ENCODE measurements at places on chromosomes 13 and 19.

GRCh38 chr13:80787604-80788003, 446.7 kb upstream of the SPRY2 start:
- no peak overlapping the region for H3K4me3 ChIP-seq
- no peak overlapping the region for H3K27ac ChIP-seq
- H3K4me1 ChIP-seq, result no peaks in the 10 kb centered on the region

DNA sequence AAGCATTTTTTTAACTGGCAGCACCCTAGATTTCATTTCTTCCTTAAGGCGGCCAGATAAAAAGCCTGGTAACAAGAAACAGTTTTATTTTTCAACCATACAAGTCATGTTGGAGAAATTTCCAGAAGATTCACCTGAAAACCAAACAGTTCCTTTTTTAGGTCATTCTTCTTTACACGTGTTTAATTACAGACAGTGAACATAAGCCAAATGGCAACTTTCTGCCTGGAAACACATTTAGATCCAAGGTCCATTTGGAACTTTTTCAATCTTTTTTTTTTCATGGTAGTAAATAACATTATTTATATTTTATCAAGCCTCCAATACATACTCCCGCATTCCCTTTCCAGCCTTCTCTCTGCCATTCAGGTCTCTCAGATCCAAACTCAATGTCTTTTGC, 886.1 kb upstream of the MIR17HG start:
- H3K27me3 ChIP-seq, result no peaks in the 10 kb centered on the region
- H3K4me1 ChIP-seq, result no peaks in the 10 kb centered on the region
- no peaks in the 10 kb centered on the region for H3K36me3 ChIP-seq
- no peak for DNase-seq
- no peak overlapping the region for H3K27ac ChIP-seq

DNA sequence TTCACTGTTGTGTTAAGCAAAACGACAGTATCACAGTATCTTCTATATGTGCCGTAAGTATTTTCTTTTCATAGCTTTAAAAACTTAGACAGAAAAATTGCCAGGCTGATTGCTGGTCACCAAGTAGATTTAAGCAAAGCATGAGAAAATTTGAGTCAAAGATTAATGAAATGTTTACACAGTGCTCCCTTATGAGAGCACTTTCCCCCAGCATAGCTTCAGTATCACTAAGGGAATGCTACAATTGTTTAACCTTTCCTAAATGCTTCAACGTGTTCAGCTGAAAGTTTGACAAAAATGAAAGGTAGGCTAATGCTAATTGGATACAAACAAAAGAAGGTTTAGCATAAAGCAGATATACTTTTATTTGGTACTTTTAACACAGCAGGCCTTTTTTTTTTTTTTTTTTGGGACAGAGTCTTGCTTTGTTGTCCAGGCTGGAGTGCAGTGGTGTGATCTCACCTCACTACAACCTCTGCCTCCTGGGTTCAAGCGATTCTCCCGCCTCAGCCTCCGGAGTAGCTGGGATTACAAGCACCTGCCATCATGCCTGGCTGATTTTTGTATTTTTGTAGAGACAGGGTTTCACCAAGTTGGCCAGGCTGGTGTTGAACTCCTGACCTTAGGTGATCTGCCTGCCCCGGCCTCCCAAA, 23.4 kb downstream of the PCCA start:
- H3K4me3 ChIP-seq, result no peak overlapping the region
- no peaks in the 10 kb centered on the region for H3K36me3 ChIP-seq
- H3K27ac ChIP-seq, result no peak overlapping the region
- DNase-seq, result no peak
- H3K4me1 ChIP-seq, result no peaks in the 10 kb centered on the region
- no peaks in the 10 kb centered on the region for H3K27me3 ChIP-seq

DNA sequence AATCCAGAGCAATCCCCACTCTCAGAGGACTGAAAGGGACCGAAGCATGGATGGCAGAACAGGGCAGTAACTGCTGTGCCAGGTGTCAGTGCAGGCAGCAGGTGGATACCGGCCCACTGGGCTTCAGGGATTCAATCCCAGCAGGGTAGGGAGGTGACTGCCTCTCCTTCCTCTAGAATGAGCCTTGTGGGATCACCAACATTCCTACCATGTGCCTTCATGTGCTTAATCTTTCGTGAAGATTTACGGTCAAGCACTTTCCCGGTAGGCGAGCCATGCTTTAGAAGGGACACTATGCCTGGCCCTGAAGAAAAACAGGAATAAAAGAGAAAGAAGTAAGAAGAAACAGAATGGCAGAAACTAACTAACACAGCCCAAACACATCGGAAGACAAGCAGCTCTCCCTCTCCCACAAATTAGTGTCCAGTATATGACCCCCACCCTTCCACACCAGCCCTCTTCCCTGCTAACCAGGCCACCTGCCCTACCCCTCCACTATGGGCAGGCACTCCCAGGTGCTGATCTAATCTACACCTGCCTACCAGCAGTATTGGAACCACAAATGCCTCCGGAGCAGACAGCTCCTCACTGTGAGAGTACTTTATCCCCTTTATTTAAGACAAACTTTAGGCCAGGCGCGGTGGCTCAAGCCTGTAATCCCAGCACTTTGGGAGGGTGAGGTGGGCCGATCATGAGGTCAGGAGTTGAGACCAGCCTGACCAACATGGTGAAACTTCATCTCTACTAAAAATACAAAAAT, 162.5 kb downstream of the NUFIP1 start:
- H3K4me3 ChIP-seq, result no peak overlapping the region
- H3K27ac ChIP-seq, result no peak overlapping the region
- no peaks in the 10 kb centered on the region for H3K4me1 ChIP-seq

GRCh38 chr13:78603240-78603957, at the start of gene POU4F1:
Gene POU4F1, minus strand, starts transcription at chr13:78603552. Its CDS starts 226 bp downstream, at chr13:78603326.
- peaks cover 11% of the 10 kb centered on the region for H3K4me1 ChIP-seq
- peaks cover 91% of the 10 kb centered on the region for H3K27me3 ChIP-seq
- no peaks in the 10 kb centered on the region for H3K36me3 ChIP-seq
- DNase-seq, result peak; percentile 62

DNA sequence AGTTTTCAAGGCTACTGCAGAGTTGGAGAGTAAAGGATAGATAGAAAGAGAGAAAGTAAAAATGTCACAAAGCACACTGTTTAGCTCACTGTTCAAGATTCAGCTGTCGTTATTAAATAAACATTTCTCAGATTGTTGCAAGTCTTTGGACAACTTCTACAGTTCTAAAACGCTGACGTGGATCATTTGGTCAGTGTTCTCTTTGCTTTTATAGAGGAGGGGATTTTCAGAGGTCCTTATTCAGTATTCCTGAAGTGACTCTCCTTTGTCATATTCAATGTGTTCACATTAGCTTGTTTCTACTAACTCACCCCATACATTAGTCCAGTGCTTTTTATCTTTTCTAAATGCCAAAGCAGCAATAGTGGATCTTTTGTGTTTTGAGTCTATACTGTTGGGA, 154.7 kb upstream of the ARGLU1 start:
- no peaks in the 10 kb centered on the region for H3K27me3 ChIP-seq
- no peak for DNase-seq
- H3K27ac ChIP-seq, result no peak overlapping the region
- H3K36me3 ChIP-seq, result no peaks in the 10 kb centered on the region
- no peaks in the 10 kb centered on the region for H3K4me1 ChIP-seq
- H3K4me3 ChIP-seq, result no peak overlapping the region

DNA sequence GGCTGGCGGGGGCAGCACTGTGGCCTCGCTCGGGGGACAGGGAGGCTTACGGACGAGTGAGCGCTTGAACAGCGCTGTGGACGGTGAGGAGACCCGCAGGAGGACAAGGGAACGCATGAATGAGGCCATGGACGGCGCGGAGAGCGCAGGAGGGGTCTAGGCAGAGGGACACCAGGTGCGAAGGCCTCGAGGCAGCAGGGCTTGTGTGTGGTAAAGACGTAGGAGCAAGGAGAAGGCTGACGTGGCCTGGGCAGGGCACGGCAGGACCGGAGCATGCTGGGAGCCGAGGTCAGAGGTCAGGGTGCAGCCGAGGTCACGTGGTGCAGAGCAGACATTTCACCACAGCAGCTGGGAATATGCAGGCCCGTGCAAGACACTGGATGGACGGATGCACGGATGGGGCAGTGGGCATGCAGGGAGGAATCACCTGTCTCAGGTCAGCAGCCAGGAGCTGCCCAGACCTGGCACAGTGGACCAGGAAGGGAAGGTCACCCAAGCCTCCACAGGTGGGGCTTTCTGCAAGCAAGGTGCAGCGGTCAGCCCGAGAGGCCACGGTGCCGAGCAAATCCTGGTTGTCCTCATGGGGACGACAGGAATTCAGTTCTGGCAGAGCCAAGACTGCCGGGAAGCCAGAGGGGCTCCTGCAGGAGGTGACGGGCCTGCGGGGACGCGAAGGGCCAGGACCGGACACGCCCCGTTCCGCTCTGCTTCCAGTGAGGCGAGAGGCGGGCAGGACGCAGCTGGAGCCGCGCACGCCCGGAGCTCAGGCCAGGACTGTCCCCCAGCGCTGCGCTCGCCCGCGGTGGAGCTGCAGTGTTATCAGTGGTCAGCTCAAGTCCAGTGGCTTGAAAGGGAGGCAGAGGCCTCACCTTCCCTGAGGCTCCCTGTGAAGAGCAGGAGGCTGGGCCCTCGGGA, 72.2 kb downstream of the RASA3 start:
- DNase-seq, result no peak
- no peak overlapping the region for H3K4me3 ChIP-seq
- H3K27me3 ChIP-seq, result no peaks in the 10 kb centered on the region

- no peak for DNase-seq
- no peak overlapping the region for H3K27ac ChIP-seq
- no peaks in the 10 kb centered on the region for H3K4me1 ChIP-seq
- H3K36me3 ChIP-seq, result no peaks in the 10 kb centered on the region
Measured at GRCh38 chr13:105050686-105051085, 1484.8 kb downstream of the EFNB2 start.

GRCh38 chr13:112725346-112726015, 35.6 kb downstream of the ATP11A start:
- no peaks in the 10 kb centered on the region for H3K27me3 ChIP-seq
- H3K27ac ChIP-seq, result no peak overlapping the region
- H3K4me1 ChIP-seq, result no peaks in the 10 kb centered on the region
- H3K4me3 ChIP-seq, result no peak overlapping the region

DNA sequence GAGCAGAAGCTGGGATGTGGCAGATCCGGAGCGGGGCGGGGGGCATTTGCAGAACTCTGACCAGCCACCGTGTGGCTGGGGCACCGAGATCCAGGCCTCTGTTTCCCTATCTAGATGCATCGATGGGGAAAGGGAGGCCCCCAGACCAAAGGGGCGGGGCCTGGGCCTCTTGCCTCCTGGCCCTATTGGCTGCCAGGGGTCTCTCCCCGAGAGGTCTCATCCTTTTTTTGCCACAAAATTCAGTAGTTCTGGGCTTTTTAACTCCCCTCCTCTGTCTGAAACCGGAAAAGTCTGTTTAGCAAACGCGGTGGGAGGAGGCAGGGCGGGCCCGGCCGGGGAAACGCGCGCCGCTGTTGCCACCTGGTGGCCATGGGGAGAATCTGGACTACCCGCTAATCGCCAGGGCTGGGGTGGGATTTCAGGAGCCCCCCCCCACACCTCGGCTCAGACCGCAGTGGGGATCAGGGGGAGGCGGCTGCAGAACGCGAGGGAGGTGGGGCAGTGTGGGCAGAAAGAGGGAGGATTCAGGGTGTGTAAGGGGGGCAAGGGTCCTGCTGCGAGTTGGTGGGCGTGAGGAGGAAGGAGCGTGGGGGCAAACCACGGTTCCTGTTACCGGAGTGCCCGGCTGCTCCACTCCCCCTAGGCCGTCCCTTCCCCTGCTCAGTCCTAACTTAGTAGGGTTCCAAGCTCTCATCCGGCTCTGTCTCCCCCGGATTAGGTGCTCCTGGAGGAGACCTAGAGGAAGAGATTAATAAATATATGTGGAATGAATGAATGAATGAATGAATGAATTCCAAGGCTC, 28.3 kb downstream of the IL12RB1 start:
- no peaks in the 10 kb centered on the region for H3K36me3 ChIP-seq
- H3K27ac ChIP-seq, result peak overlapping the region; percentile 65
- peak overlapping the region; percentile 8 for H3K4me3 ChIP-seq
- no peaks in the 10 kb centered on the region for H3K4me1 ChIP-seq

GRCh38 chr13:103066079-103066780, at the start of gene SLC10A2:
Gene SLC10A2, minus strand, starts transcription at chr13:103066417. Its CDS starts 168 bp downstream, at chr13:103066249.
- H3K27ac ChIP-seq, result no peak within 1 kb of the TSS
- no peak for DNase-seq
- H3K4me1 ChIP-seq, result no peaks in the 10 kb centered on the region
- no peaks in the 10 kb centered on the region for H3K27me3 ChIP-seq

DNA sequence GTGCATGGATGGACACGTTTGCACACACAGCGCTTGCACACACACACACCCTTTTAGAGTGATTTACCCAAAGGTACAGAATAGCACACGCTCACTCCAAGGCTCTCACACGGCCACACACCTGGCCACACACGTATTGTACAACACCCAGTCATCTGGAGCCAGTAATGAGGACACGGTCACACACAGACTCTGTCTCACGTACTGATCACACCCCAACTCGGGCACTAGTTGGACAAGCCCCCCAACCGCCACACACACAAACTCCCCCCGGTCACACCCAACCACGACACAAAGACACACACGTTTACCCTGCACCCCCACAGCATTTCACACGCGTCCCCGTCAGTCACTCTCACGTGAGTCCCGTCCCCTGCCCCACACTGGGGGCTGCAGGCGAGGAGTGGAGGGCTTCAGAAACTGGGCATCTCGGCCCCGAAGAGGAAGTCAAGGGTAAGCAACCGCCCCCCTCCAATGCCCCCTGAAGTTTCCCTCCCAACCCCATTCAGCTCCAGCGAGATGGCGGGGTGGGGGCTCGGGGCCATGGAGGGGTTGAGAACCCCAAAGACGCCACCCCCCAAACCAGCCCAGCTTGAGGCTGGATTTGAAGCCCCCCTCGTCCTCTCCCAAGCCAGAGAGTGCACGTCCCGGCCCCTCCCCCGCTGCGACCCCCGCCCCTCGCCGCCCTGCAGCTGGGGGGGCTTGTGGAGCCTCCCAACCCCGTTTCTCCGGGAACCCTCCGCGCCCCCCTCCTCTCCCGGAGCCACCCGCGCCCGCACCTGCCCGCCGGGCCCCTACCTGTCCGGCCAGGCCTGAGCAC, 599 bp downstream of the OLFM2 start:
- peaks cover 22% of the 10 kb centered on the region for H3K27me3 ChIP-seq
- no peak overlapping the region for H3K27ac ChIP-seq
- no peak overlapping the region for H3K4me3 ChIP-seq
- H3K36me3 ChIP-seq, result no peaks in the 10 kb centered on the region

- H3K4me1 ChIP-seq, result no peaks in the 10 kb centered on the region
- no peaks in the 10 kb centered on the region for H3K36me3 ChIP-seq
- H3K4me3 ChIP-seq, result no peak overlapping the region
- no peaks in the 10 kb centered on the region for H3K27me3 ChIP-seq
- DNase-seq, result no peak
Measured at GRCh38 chr13:35987572-35988513, 143.3 kb downstream of the DCLK1 start.

GRCh38 chr13:21338639-21339278, 120.3 kb downstream of the ZDHHC20 start:
- no peaks in the 10 kb centered on the region for H3K27me3 ChIP-seq
- no peaks in the 10 kb centered on the region for H3K36me3 ChIP-seq
- no peak overlapping the region for H3K27ac ChIP-seq
- DNase-seq, result no peak
- no peak overlapping the region for H3K4me3 ChIP-seq

- H3K4me1 ChIP-seq, result no peaks in the 10 kb centered on the region
- no peaks in the 10 kb centered on the region for H3K27me3 ChIP-seq
- no peak for DNase-seq
- no peaks in the 10 kb centered on the region for H3K36me3 ChIP-seq
- H3K27ac ChIP-seq, result no peak overlapping the region
Measured at GRCh38 chr19:56423985-56424353, 19.8 kb downstream of the ZNF583 start.

Measured in colonic mucosa (tissue), 4 donors.